ENCODE measurements at places on chromosomes 1 and 21.

- no peak for DNase-seq
These were observed 148.5 kb upstream of the TNR start for GRCh38 chr1:175891783-175892309.

GRCh38 chr21:41112740-41113692, 54.9 kb upstream of the BACE2 start:
- peak; percentile 67 for DNase-seq

- DNase-seq: no peak
These were observed 191.6 kb downstream of the HUNK start for GRCh38 chr21:32064281-32064910.

- no peak for DNase-seq
These were observed 65.6 kb upstream of the IRF2BP2 start for GRCh38 chr1:234675572-234675971.

DNA sequence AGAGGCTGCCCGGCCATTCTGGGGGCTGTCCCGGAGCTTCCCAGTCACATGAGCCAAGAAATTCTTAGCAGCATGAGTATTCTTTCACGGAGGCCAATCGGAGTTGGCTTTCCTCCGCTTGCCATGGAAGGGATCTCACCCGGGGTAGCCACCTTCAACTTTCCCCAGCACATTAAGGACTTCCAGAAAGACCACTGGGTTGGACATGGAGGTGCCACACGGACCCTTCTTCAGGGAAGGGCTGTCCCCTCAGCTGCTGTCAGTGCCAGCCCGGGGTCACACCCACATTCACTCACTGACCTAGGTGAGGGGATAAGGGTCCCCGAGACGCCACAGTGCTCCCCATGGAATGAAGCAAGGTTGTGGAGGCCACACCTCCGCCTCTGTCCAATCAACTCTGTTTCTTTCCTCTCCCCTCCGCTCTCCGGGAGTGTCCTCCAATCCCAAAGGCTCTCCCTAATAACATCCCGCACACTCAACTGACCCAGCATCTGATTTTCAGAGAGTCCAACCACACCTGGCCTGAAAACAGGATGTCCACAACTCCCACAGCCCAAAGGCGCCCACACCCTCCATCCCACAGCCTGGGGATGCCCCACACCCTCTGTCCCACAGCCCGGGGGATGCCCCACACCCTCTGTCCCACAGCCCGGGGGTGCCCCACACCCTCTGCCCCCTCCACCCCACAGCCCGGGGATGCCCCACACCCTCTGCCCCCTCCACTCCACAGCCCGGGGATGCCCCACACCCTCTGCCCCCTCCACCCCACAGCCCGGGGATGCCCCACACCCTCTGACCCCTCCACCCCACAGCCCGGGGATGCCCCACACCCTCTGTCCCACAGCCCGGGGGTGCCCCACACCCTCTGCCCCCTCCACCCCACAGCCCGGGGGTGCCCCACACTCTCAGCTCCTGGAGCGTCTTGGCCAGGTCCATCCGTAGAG, 19.4 kb downstream of the RSPH1 start:
- no peak for DNase-seq

DNA sequence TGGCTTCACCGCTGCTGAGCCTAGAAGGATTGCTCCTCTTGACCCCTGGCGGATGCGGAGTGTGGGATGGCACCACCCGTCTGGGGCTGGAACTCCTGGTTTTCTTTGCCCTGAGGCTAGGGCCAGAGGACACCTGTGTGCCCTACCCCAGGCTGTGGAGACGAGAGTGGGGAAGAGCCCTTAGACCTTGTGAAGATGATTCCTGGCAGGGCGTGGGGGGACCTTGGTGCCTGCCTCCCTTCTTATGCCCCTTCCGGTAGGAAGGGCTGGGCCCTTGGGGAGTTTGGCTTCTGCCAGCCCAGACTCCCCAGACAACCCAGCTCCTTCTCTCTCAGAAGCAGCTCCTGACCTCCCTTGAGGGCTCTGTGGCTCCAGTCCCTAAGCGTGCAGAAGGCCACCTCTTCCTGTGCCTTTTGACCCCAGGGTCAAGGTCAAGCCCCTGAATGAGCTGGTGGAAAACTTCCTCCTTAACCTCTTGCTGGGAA, 891 bp downstream of the RPS6KA1 start:
- DNase-seq: no peak

- no peak for DNase-seq
These were observed 52.9 kb downstream of the OSBPL9 start for GRCh38 chr1:51669816-51670215.

GRCh38 chr1:230108580-230108979, 41.5 kb downstream of the GALNT2 start:
- DNase-seq: no peak

GRCh38 chr1:46557403-46557802, 6.0 kb upstream of the KNCN start:
- no peak for DNase-seq

DNA sequence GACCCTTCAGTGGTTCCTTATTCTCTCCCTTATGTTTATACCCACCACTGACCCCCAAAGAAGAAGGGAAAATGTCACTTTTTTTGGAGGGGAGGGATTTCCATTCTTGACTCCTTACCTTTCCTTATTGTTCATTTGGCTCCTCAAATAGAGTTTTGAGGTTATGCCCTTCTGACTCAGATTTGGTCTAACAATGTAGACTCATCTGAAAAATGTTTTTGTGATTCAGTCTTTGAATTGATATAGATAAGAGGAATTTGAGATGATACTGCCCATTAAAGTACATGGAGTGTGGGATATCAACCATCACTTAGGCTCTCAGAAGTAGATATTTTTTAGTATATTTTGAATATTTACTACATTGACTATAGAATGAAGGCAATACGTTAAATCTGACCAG, 16.1 kb downstream of the USP1 start:
- peak; percentile 9 for DNase-seq

DNA sequence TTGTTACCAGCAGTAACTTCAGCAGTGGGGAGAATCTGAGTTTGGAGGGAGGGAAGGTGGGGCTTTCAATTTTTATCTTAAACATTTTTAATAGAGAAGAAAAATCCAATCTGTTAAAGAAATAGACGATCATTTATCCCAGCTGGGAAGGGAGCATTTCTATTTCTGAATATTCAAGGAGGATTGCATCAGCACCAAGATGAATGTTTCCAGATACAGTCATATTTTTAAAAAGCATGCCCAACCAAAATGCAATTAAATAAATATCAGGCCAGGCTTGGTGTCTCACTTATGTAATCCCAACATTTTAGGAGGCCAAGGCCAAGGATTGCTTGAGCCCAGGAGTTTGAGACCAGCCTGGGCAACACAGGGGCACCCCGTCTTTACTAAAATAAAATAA, 1.7 kb upstream of the ATP1A4 start:
- peak; percentile 48 for DNase-seq

GRCh38 chr1:18119771-18120377, 12.3 kb downstream of the IGSF21 start:
- no peak for DNase-seq

DNA sequence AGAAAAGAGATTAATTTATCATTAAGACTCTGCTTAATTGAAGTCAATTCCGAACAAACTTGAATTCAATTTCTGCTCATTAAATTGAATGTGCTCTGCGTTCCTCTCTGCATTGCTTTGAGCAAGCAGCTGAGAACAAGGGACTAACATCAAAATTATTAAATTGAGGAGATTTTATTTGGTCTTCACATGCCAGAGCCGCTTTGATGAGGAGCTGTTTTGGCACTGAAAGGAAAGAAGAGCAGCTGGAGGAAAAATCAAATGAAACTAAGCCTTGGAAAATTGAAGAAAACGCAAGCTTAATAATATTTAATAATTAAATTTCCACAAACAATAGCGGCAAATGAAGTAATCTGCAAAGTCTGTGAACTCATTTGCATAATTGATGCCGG, 222.0 kb upstream of the PKN2 start:
- peak; percentile 2 for DNase-seq

- DNase-seq: no peak
These were observed 13.2 kb downstream of the FCER1A start for GRCh38 chr1:159315381-159315780.

DNA sequence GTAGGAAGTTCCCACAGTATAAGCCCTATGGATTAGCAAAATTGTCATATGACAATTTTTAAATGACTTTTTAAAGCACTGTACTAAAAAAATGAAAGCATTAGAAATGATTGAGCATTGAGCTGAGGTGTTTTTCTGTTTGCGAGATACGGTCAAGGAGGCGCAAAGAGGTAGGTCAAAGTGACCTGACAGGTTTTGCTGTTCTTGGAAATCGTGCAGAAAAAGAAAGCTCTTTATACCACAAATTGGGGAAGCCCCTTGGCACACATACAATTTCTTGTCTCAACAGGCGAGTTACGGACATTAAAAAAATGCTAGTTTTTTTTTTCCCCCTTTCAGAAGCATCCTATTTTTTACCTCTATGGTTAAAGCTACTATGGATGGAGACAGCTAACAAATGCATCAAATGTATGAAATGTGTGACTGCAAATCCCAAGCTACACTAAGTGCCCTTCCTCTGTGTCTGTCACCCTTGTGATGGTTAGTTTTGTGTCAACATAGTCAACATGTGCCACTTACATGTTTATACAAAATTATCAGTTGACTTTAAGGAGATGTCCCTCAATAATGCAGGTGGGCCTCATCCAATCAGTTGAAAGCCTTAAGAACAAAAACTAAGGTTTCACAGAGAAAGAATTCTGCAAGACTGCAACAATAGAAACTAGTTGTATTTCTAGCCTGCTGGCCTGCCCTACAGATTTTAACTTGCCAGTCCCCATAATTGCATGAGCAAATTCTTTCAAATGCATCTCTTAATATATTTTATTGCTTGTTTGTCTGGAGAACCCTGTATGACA, 29.3 kb downstream of the CRYZ start:
- no peak for DNase-seq

DNA sequence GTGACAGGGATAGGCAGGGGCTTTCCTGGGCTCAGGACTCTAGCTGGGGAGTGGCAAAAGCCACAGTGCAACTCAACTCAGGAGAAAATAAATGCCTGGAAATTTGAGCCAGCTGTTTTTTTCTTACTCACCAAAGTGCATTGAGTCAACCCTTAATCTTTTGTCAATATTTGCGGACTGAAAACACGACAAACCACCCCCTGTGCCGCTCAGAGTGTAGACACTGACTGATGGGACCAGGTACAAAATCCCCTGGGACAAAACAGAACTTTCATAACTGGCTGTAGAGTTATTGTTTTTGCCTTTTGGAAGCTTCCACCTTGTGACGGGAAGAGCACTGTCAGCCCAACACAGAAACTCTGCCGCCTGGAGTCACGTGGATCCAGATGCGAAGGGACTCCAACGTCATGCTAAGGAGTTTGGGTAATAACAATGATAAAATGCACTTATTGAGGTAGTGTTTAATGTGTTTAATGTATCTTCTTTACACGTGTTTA, 164.6 kb downstream of the PLPP3 start:
- DNase-seq: no peak

- no peak for DNase-seq
These were observed 14.7 kb upstream of the KIRREL1 start for GRCh38 chr1:157978586-157979403.

DNA sequence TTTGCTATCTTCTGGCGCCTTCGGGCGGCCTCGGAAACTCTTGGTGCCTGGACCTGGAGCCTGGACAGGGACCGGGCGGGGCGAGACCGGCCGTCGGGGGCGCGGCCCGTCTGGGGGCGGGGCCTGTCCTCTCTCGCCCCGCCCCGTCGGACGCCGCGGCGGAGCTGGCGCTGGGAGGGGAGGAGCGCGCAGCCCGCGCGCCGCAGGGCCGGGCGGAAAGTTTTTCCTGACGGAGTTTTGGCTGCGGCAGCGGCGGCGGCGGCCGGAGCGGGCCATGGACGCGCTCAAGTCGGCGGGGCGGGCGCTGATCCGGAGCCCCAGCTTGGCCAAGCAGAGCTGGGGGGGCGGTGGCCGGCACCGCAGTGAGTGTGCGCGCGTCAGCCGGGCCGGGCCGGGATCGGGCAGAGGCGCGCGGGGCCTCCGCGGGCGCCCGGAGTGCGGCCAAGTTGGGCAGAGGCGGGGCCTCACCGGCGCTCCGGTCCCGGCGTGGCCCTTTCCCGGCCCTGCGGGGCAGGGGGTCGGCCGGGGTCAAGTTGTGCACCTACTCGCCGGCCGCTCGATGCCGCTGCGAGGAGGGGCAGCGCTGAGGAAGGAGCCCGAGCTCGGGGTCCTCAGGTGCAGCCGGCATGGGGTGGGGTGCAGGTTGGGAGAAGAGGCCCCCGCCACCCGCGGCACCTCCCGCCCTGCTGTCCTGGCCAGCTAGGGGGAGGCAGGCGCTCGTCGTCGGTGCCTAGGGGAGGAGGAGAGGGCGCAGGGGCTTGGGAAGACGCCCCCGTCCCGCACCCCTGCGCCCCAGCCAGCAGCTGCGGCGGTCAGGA, at the start of gene LDLRAP1:
LDLRAP1 (plus strand) TSS at position 182 of the 818 bp plus-strand sequence; CDS start at position 275, 93 bp downstream.
- DNase-seq: peak; percentile 77

- no peak for DNase-seq
These were observed 21.4 kb downstream of the NUAK2 start for GRCh38 chr1:205300149-205300548.

DNA sequence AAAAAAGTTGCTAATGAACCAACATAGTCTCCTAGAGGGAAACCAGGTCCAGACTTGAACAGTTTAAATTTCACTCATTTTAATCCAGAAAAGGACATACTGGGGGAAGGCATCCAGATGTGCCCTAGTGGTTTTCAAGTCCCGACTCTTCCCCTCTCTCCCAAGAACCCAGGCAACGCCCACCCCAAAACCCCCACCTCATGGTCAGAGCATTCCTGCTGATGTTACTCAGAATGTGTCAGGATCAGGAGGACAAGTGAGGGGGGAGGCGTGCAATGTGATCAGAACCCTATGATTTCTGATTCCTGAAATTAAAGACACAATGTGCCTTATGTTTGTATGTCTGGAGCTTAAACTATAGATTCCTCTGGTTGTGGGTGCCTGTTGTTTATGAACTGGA, 1.6 kb upstream of the CTSK start:
- DNase-seq: peak; percentile 66

DNA sequence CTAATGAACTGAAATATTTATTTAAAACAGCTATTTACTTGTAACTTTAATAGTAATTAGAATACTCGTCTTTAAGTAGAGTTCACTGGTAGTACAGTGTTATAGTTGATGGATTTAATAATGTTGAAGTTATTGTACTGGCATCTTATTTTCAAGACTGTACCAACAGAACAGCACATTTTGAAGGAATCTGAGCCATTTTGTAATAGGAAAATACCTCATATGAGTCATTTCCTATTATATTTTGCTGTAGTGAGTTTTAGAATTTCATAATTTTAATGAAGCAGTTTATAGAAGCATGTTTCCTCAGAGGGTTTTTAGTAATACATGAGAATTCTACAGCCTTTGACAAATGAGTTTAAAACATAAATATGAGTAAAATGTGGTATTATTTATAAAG, 258.3 kb downstream of the OLFM3 start:
- DNase-seq: peak; percentile 77

- peak; percentile 48 for DNase-seq
These were observed 127.0 kb downstream of the GREM2 start for GRCh38 chr1:240484804-240485443.

- peak; percentile 59 for DNase-seq
These were observed 19.6 kb downstream of the BACH1 start for GRCh38 chr21:29318354-29318753.

DNA sequence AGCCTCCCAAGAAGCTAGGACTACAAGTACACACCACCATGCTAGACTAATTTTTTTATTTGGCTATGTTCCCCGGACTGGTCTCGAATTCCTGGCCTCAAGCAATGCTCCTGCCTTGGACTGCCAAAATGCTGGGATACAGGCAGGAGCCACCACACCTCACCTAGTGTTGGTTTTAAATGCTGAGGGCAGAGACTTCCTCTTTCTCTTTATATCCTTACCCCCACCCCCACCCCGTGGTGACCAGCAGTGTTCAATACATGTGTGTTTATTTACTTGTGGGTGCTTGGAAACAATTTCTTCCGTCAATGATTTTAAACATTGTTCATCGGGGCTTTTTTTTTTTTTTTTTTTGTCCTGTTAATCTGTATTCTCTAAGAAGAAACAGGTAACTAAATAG, 158.9 kb downstream of the ZBTB18 start:
- no peak for DNase-seq
